ENCODE measurements at places on chromosomes 4 and X. TPM values are rescaled to one million over a fixed set of nuclear protein-coding genes. Genes with fewer than 3 reads are reported as not detected.
A peak's percentile ranks its signal among the peaks of the same experiment; 100 is the strongest.

GRCh38 chrX:30253257-30253656, 6.3 kb downstream of the MAGEB1 start:
- no peak for DNase-seq

- DNase-seq = peak; percentile 68
These were observed 57.3 kb upstream of the ADGRA3 start for GRCh38 chr4:22573198-22573597.

GRCh38 chrX:23811108-23811651, 28.2 kb downstream of the SAT1 start:
- peak; percentile 59 for DNase-seq

GRCh38 chrX:34918856-34919255, 23.7 kb upstream of the FAM47B start:
- no peak for DNase-seq

GRCh38 chrX:132955690-132956089, 2.7 kb downstream of the HS6ST2 start:
- DNase-seq = peak; percentile 73

GRCh38 chr4:149264093-149264733, 551.4 kb downstream of the IQCM start:
- DNase-seq = peak; percentile 14

DNA sequence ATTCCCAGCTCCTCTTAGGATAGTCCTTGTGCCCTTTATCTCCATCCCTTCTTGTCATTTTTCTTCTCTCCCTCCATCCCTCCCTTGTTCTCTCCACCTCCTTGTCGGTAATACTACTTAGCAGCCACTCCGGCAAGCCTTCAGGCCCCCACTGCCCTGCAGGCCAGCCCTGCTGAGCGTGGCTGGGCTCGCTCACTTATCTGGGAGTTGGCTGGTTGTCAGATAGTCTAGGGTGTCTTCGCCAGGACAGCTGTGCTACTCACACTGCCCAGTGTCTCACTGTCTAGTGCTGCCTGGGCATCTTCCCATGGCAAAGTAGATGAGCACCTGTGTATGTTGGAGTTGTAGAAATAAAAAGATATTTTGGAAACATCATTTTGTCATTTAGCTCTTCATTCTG, 75.0 kb downstream of the STK32B start:
- no peak for DNase-seq

GRCh38 chrX:119688911-119689321, 4.1 kb downstream of the SEPTIN6 start:
- DNase-seq = no peak

DNA sequence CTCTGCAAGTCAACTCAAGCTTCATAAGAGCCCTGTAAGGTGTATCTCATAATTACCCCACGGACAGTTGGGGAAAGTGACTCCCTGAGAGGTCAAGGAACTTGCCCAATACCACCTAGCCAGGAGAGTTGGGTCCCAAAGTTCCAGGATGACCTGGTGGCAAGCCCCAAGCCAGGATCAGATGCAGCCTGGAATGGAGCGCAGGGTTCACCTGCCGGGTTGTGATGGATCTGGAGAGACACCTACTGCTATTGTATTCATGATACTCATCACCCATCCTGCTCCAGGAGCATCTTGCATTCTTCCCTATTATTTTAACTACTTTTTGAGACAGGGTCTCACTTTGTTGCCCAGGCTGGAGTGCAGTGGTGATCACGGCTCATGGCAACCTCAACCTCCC, 36.1 kb downstream of the ZBTB49 start:
- DNase-seq = no peak

The P2RY8 gene
- total RNA-seq = 0.39 TPM

The GLUD2 gene
- total RNA-seq = 4.7 TPM

The TBC1D9 gene
- 47.6 TPM for total RNA-seq

Measured in spinal cord (tissue), 10 donors.